ENCODE measurements at places on chromosomes 6 and 20. TPM values are rescaled to one million over a fixed set of nuclear protein-coding genes. Genes with fewer than 3 reads are reported as not detected.

The LRRC1 gene
- 4.7 TPM for total RNA-seq

The KAT14 gene
- total RNA-seq: 10.0 TPM

The MEI4 gene
- total RNA-seq: not detected

The BMP2 gene
- 0.64 TPM for total RNA-seq

The GNAS-AS1 gene
- total RNA-seq: not detected

The CST4 gene
- total RNA-seq: not detected

The MTRF1L gene
- total RNA-seq: 14.5 TPM

The FNDC11 gene
- 0.19 TPM for total RNA-seq

The OR10C1 gene
- total RNA-seq: not detected

The FKBP1C gene
- total RNA-seq: 2.0 TPM

The C20orf141 gene
- 0.36 TPM for total RNA-seq

The UBE2V1 gene
- total RNA-seq: 110 TPM
